ENCODE measurements at places on chromosomes 7 and 10.

GRCh38 chr10:125329056-125329455, 168.7 kb upstream of the CTBP2 start:
- no peak for DNase-seq
- H3K4me1 ChIP-seq = no peaks in the 10 kb centered on the region
- H3K4me3 ChIP-seq = no peak overlapping the region
- no peak overlapping the region for H3K27ac ChIP-seq

DNA sequence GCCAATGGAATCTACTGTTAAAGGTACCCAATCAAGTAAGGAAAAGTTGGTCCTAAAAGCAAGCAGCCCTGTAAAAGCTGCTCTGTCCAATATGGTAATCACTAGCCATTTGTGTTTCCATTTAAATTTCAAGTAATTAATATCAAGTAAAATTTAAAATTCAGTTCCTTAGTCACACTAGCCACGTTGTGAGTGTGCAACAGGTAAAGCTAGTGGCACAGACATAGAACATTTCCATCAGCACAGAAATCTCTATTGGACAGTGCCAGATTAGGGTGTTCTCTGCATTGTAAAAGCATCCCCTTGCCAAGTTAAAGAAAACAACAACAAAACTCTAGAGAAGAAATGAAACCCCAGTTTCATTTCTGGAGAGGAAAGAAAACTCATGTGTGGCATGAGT, 4.4 kb downstream of the CAV1 start:
- no peak overlapping the region for H3K27ac ChIP-seq
- peaks cover 33% of the 10 kb centered on the region for H3K27me3 ChIP-seq
- H3K4me1 ChIP-seq = peaks cover 3% of the 10 kb centered on the region
- no peak overlapping the region for H3K4me3 ChIP-seq

GRCh38 chr10:78952686-78953085, 116.1 kb upstream of the ZMIZ1 start:
- H3K4me3 ChIP-seq = no peak overlapping the region
- no peaks in the 10 kb centered on the region for H3K27me3 ChIP-seq
- H3K36me3 ChIP-seq = no peaks in the 10 kb centered on the region
- H3K4me1 ChIP-seq = no peaks in the 10 kb centered on the region
- no peak overlapping the region for H3K27ac ChIP-seq

GRCh38 chr10:25178411-25178810, 3.6 kb downstream of the GPR158 start:
- peaks cover 38% of the 10 kb centered on the region for H3K27me3 ChIP-seq
- no peaks in the 10 kb centered on the region for H3K36me3 ChIP-seq
- no peak for DNase-seq
- peaks cover 3% of the 10 kb centered on the region for H3K4me1 ChIP-seq

- H3K27ac ChIP-seq = no peak overlapping the region
- no peaks in the 10 kb centered on the region for H3K27me3 ChIP-seq
- DNase-seq = no peak
- H3K4me3 ChIP-seq = no peak overlapping the region
- H3K4me1 ChIP-seq = no peaks in the 10 kb centered on the region
These were observed 113.8 kb downstream of the MARCHF5 start for GRCh38 chr10:92404612-92405418.

DNA sequence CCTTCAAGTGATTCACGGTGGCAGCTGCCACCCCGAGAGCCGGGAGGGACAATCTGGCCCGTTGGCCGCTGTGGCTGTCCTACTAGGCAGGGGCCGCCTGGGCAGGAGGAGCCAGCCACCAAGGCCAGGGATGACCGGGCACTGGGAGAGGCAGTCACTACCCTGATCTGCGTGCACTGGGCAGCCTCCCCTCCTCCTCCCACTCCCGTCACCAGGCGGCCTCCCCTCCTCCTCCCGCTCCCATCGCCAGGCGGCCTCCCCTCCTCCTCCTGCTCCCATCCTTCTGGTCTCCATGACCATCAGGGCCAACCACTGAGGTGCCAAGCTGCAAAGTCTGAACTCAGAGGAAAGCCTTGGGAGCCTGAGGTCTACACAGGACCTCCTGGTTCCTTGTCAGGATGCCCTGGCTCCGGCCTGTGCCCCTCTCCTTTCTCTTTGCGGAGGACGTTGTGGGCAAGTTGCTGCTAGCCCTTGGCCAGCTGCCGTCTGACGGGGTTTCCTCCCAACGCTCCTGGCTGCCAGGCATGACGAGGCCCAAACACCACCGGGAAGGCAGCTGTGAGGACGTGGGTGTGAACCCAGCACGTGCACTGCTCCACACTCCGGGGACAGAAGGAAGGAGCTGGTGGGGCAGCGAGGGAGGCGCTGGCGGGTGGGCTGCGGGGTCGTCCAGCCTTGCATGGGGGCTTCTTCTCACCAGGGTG, 131.1 kb downstream of the WDR37 start:
- H3K27ac ChIP-seq = no peak overlapping the region
- H3K36me3 ChIP-seq = no peaks in the 10 kb centered on the region
- H3K4me1 ChIP-seq = no peaks in the 10 kb centered on the region
- no peak overlapping the region for H3K4me3 ChIP-seq
- H3K27me3 ChIP-seq = no peaks in the 10 kb centered on the region

- H3K36me3 ChIP-seq = no peaks in the 10 kb centered on the region
- H3K27ac ChIP-seq = no peak overlapping the region
- no peaks in the 10 kb centered on the region for H3K27me3 ChIP-seq
- no peak for DNase-seq
- H3K4me3 ChIP-seq = no peak overlapping the region
- peaks cover 8% of the 10 kb centered on the region for H3K4me1 ChIP-seq
These were observed 15.2 kb upstream of the PARD3 start for GRCh38 chr10:34830217-34830822.

DNA sequence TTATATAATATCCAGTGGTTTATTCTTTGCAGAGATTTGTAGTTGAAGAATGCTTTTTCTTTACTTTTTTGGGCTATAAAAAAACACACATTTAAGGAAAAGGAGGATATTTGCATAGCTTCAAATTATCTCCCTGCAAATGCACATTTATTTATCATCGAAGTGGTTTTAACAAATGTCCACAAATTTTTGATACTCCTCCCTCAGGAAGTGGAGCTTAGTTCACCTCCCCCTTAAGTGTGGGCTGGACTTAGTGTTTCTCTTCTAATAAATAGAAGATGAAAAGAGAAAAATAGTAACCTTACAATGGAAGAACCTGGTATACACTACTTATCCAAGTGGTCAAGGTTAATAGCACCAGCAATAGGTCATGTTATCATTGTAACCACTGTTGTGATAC, 537.6 kb downstream of the ARL4A start:
- H3K4me1 ChIP-seq = no peaks in the 10 kb centered on the region
- no peak for DNase-seq
- H3K36me3 ChIP-seq = no peaks in the 10 kb centered on the region
- no peak overlapping the region for H3K4me3 ChIP-seq
- H3K27ac ChIP-seq = no peak overlapping the region

- H3K36me3 ChIP-seq = no peaks in the 10 kb centered on the region
- peak; percentile 57 for DNase-seq
- H3K27me3 ChIP-seq = no peaks in the 10 kb centered on the region
- no peak overlapping the region for H3K4me3 ChIP-seq
- peak overlapping the region; percentile 43 for H3K27ac ChIP-seq
These were observed 72.4 kb upstream of the SP4 start for GRCh38 chr7:21355406-21355874.

DNA sequence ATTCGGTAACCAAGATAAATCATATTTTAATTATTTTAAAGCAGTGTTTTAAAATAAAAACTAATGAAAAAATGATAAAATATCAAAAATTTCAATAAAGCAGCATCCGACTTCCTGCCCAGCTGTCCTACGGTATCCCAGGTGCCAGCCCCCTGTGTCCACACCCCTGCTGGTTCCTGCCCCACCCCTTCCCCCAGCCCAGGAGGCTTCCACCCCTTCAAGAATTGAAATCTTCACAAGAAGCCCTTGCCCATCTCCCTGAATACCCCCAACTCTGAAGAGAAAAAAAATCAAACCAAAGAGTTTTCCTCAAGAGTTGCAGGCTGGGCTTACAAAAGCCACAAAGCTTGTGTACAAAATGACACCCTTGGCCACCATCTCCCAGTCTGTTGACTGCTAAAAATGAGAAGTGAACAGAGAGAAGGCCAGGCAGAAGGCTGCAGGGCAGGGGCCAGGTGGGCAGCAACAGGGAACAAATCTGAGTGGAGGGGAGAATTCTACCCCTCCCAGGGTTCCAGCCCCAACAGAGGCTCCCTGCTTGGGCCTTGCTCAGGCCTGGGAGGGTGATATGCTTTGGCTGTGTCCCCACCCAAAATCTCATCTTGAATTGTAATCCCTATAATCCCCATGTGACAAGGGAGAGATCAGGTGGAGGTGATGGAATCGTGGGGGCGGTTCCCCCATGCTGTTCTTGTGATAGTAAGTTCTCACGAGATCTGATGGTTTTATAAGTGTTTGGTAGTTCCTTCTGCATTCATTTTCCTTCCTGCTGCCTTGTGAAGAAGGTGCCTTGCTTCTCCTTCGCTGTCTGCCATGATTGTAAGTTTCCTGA, 14.5 kb downstream of the GPRIN2 start:
- no peak for DNase-seq
- H3K4me3 ChIP-seq = no peak overlapping the region
- H3K4me1 ChIP-seq = peaks cover 11% of the 10 kb centered on the region
- no peaks in the 10 kb centered on the region for H3K36me3 ChIP-seq

GRCh38 chr7:139043823-139044812, 8.3 kb upstream of the ZC3HAV1L start:
- no peaks in the 10 kb centered on the region for H3K27me3 ChIP-seq
- H3K4me3 ChIP-seq = no peak overlapping the region
- H3K27ac ChIP-seq = peak overlapping the region; percentile 9
- no peak for DNase-seq
- H3K4me1 ChIP-seq = peaks cover 7% of the 10 kb centered on the region

DNA sequence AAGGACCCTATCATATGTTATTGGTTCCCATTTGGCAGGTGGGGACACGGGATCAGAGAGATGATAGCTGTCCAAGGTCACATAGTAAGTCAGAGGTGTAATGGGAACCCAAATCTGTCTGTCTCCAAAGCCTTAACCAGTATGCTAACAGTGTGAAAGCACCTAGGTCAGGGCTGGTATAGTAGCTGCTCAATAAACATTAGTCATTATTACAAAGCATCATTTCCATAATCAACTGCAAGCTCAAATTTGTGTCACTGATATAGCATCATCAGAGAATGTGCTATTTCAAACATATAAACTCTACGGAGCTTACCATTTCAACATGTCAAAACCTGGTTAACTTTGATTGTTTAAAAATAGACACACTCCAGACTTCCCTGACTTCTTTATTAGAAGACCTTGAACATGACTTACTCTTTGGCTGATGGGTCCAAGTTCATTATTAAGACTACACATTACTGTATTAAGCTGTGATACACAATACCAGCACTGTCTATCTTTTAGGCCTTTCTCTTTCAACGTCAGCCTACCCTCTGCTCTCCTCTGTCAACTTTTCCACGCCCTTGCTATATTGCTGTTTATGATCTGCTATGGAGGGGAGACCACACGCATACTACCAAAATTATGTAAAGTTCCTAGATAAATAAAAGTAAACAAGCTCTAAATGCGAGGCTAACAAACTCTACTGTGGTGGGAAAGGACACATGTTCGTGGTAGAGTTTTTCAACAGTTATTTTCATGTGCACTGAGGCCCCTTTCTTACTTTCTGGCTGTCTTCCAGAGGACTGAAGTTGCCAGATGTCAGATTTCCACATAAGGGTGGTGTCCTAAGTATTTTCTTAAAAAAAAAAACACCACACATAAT, 33.6 kb downstream of the DNMBP start:
- no peak overlapping the region for H3K4me3 ChIP-seq
- DNase-seq = no peak
- peaks cover 18% of the 10 kb centered on the region for H3K4me1 ChIP-seq
- H3K36me3 ChIP-seq = peaks cover 13% of the 10 kb centered on the region

- H3K27ac ChIP-seq = no peak overlapping the region
- H3K4me3 ChIP-seq = no peak overlapping the region
- H3K27me3 ChIP-seq = no peaks in the 10 kb centered on the region
- no peaks in the 10 kb centered on the region for H3K4me1 ChIP-seq
These were observed 314.9 kb upstream of the AOAH start for GRCh38 chr7:37039131-37039749.

- peaks cover 13% of the 10 kb centered on the region for H3K4me1 ChIP-seq
- H3K36me3 ChIP-seq = no peaks in the 10 kb centered on the region
- no peaks in the 10 kb centered on the region for H3K27me3 ChIP-seq
- peak overlapping the region; percentile 81 for H3K4me3 ChIP-seq
These were observed 1.1 kb downstream of the AHR start for GRCh38 chr7:17299483-17299991.

- no peak for DNase-seq
- no peaks in the 10 kb centered on the region for H3K27me3 ChIP-seq
- H3K4me1 ChIP-seq = no peaks in the 10 kb centered on the region
- H3K36me3 ChIP-seq = no peaks in the 10 kb centered on the region
These were observed 974.4 kb downstream of the NXPH1 start for GRCh38 chr7:9407816-9408215.

DNA sequence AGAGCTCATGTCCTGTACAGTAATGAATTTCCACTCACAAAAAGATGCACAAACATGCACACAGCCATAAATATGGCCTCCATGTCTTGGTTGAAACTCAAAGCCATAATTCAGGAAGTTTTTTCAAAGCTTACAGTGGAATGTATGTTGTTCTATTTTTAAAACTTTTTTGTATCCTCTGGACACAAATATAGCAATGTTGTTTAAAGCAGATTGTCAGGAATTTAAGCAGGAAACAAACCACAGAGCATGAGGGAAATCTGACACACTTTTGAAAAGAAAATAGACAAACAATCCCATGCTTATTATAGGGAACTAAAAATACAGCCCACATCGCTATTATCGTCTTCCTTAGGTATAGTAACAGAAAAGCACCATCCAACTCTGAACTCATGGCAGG, 21.5 kb downstream of the LRRN3 start:
- no peaks in the 10 kb centered on the region for H3K27me3 ChIP-seq
- no peak overlapping the region for H3K27ac ChIP-seq
- H3K36me3 ChIP-seq = no peaks in the 10 kb centered on the region
- H3K4me1 ChIP-seq = no peaks in the 10 kb centered on the region

DNA sequence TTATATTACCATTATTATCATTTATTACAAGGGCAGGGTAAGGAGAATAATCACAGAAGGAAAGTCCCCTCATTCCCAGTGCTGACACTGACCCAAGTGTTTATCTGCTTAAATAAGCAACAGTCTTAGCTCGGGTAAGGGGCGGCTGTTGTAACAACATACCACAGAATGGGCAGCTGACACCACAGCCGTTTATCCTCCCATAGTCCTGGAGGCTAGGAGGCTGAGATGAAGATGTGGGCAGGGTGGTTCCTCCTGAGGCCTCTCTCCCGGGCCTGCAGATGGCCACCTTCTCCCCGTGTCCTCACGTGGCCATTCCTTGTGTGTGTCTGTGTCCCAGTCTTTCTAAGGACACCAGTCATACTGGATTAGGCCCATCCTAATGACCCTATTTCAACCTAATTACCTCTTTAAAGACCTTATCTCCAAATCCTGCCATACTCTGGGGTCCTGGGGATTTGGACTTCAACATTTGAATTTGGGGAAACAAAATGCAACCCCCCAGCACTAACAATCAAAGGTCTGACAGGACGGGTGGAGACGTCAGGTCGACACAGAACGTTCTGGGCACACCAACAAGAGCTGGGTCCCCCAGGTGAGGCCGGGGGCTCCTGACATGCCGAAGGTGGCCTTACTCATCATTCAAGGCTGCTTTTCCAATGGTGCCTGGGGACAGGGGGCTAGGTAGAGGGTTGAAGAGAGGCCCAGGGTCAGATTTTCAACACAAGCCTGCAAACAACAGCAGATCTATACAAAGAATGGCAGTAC, 93.5 kb downstream of the TNS3 start:
- H3K27me3 ChIP-seq = no peaks in the 10 kb centered on the region
- H3K36me3 ChIP-seq = no peaks in the 10 kb centered on the region
- DNase-seq = no peak
- no peak overlapping the region for H3K4me3 ChIP-seq
- no peak overlapping the region for H3K27ac ChIP-seq
- no peaks in the 10 kb centered on the region for H3K4me1 ChIP-seq

- no peak overlapping the region for H3K4me3 ChIP-seq
- no peak overlapping the region for H3K27ac ChIP-seq
- no peaks in the 10 kb centered on the region for H3K27me3 ChIP-seq
- H3K4me1 ChIP-seq = no peaks in the 10 kb centered on the region
- no peaks in the 10 kb centered on the region for H3K36me3 ChIP-seq
- no peak for DNase-seq
These were observed 400.4 kb downstream of the CDC14C start for GRCh38 chr7:49324707-49325106.
